ENCODE measurements at places on chromosomes 12 and 14.

DNA sequence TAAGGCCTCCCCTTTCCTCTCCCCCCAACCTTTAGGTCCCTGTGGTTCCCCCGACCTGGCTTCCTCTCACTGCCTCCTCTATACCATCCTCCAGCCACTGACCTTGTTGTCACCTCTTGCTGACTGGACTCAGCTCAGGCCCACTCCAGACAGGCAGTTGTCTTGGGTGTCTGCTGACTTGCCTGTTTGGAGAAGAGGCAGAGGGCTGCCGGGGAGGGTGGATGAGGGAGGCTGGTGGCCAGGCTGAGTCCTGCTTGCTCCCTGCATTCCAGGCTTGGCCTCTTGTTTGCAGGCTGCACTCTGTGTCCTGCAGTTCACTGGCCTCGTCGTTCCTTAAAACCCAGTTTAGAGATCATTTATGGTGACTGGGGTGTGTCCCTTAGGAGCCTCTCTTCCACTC, 31.0 kb upstream of the RD3L start:
- no peak for DNase-seq

- DNase-seq: no peak
Measured at GRCh38 chr12:116529686-116530085, 29.5 kb upstream of the MAP1LC3B2 start.

- no peak for DNase-seq
Measured at GRCh38 chr14:72540836-72541235, 353.1 kb downstream of the DPF3 start.

DNA sequence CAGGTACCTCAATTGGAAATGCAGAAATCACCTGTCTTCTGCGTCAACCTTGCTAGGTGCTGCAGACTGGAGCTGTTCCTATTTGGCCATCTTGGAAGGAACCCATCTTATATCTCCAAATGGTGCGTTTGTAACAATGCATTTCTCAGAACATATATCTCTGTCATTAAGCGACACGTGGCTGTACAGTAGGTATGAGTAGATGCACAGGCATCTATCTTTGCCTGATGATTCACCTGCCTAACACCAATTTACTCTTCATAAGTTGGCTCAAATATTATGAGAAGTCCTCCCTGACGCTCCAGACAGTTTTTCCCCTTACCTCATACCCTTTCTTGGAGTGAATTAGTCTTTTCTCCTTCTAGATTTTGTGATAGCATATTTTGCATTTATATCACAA, 44.2 kb downstream of the GPR137C start:
- DNase-seq: no peak

- no peak for DNase-seq
Measured at GRCh38 chr14:95564060-95564459, 29.2 kb downstream of the GLRX5 start.

GRCh38 chr14:105878125-105878524, 351.7 kb downstream of the TMEM121 start:
- no peak for DNase-seq

- no peak for DNase-seq
Measured at GRCh38 chr12:1744932-1745331, 54.1 kb downstream of the ADIPOR2 start.

GRCh38 chr12:115811045-115811444, 466.4 kb downstream of the MED13L start:
- no peak for DNase-seq

DNA sequence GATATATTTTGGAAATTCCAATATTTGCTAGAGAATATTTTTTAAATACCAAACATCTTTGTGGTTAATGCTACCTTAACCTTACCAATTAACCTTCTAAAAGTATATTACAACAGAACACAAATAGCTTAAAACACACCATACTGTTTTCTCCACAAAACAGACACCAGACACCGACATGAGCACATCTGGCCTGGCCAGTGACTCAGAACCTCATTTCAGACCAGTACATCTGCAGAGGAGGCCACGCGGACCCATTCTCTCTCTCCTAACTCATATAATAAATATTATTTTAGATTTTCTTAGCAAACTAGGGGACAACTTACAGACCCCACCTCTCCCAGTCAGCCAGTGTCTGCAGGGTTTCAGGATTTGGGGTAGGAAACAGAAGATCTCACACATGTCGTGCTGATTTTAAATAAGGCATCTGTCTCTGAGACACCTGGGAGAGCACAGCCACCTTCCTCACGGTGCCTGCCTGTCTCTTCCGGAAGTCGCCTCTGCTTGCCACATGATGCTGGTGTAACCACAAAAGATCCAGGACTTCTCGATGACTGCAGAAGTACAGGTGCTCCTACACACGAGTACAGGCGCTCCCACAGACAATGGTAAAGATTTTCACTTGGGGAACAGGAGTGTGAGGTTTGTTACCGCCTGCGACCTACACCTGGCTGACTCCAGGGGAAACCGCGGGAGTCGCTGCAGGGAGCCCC, 9.7 kb upstream of the ANKLE2 start:
- no peak for DNase-seq

GRCh38 chr12:23096321-23096720, 471.4 kb downstream of the ETNK1 start:
- no peak for DNase-seq

DNA sequence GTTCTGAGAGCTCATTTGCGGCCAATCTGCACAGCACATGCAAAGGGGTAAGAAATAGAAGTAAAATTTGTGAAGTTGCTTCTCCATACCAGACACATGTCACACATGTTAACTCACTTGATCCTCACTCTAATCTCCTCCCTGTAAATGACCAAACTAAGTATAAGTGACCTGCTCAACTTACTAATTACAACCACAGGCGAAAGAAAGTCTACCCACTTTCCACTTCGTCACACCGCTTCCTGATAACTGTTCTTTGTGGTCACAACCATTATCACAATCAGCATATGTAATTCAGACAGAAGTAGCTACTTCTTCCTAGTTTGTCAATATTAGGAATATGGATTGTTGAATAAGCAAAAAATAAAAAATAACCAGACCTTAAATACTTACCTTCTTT, 293.7 kb upstream of the CLEC14A start:
- DNase-seq: no peak

DNA sequence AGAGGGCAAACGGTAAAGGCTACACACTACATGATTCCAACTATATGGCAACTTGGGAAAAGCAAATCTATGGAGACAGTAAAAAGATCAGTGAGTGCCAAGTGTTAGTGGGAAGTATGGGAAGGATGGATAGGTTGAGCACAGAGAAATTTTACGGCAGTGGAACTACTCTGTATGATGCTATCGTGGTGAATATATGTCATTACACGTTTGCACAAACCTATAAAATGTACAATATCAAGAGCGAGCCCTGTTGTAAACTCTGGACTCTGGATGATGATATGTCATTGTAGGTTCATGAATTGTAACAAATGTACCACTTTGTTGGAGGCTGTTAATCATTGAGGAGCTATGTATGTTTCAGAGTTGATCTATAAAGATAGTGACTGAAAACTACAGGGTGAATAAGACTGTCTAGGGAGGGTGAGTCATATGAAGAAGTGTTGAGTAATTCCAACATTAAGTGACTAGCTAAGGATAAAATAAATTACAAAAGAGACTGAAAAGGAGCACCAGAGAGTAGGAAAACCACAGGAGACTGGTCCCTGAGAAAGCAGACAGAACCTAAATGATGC, 349.2 kb upstream of the LMO3 start:
- DNase-seq: no peak

DNA sequence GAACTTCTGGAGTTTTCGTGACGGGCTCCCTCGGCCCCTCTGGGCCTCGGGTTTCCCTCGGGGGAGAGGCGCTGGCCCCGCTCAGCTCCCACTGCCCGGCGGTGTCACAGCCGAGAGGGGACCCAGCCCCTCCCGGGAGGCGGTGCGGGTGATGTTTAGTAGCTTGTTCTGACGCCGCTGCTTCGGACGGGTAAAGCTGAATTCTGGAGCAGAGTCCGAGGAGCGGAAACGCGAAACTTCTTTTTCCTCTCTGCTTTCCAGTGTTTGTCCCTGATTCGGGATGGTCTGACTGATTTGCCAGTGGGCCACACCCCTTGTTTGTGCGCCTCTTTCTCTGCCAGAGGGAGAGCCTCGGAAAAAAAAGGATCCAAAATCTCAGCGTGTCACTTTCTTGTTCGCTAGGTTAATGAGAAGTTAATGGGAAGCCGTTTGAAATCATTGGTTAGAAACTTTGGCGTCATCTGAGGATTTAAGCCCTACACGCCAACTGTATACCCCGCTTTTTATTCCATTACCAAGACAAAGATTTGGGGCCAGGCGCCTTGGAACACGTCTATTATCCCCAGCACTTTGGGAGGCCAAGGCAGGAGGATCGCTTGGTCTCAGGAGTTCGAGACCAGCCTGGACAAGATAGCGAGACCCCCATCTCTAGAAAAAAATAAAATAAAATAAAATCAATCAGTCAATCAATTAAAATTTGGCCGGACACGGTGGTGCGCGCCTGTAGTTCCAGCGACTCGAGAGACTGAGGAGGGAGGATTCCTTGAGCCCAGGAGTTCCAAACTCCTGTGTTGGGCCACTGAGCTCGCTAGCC, 756 bp downstream of the TULP3 start:
- no peak for DNase-seq

DNA sequence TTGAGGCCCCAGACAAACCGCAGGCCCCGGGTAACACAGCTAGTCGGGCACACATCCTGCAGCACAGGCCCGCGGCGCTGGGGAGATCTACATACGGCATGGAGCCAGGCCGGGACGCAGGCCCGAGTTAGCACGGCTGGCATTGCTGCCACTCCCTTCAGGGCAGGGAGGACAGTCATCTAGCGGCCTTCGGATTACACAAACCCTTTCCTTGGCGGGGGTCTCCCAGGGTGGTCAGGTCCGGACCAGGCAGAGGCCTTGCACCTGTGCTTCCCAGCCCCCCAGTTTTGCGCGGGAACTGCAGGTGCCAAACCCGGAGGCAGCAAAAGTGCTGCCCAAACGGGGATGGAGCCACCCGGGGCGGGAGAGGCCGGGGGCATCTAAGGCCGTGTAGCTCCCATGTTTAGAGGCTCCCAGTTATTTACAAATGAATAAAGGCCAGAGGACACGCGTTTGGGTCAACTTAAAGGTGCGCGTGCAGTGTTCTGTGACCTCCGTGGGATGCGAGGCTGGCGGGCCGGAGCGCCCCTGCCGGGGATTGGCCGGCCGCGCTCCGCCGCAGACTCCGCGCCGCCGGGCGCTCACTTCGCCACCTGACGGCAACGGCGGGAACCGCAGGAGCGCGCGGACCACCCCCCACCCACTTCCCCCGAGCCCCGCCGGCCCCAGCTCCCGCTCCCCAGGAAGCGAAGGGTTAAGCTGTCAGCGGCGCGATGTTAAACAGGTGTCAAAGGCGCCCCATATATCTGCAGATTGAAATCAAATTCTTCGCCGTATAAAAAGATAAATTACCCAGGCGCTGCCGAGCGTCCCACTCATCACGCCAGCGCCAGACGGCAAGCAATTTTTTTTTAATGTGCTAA, 18.1 kb downstream of the VSX2 start:
- peak; percentile 38 for DNase-seq

DNA sequence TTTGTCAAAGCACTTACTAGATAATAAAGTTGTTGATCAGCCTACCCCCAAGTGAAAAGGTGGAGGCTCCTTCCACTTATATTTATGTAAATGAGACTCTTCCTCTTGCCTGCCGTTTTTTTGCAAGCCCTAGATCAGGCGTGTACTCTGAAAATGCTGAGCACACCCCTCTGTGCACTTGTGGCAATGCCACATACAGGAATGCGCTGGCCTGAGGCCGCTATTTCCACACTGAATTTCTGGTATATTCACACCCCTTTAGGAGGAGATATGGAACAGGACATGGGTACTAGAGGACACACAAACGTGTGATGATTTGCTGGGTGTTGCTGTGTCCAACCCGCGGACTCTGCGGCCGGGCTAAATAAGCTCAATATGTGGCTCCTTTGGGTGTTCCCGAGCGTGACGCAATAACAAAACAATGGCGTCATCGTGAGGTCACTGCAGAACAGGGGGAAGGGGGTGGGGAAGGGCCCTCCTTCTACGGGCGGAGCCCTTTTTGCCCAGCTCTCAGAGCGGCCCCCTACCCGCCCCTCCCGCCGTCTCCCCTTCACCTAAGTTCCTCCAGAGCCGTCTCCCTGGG, 554 bp upstream of the TSPAN31 start:
- no peak for DNase-seq

DNA sequence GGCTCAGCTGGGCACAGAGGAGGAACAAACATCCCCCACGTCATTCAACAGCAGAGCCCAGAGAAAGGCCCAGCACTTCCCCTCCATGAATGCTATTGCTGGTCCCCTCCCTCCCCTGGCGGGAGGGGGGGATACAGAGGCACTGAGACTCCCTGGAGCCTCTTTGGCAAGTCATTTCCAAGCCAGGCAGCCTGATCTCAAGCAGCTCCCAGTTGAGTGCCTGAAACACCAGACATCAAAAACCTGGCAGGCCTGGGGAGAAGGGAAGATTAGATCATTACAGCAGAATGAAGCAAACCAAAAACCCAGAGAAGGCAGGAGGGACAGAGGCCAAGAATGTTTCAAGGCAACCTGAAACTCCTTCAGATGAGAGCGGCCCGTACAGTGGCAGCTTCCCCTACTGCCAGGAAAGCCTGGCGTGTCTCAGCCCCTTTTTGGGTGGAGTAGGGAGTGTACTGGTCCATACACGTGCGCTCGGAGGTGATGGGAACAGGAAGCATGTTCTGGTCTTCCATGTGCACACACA, 92.1 kb downstream of the LRRC74A start:
- DNase-seq: no peak

GRCh38 chr12:10160617-10161385, 11.1 kb downstream of the OLR1 start:
- no peak for DNase-seq

DNA sequence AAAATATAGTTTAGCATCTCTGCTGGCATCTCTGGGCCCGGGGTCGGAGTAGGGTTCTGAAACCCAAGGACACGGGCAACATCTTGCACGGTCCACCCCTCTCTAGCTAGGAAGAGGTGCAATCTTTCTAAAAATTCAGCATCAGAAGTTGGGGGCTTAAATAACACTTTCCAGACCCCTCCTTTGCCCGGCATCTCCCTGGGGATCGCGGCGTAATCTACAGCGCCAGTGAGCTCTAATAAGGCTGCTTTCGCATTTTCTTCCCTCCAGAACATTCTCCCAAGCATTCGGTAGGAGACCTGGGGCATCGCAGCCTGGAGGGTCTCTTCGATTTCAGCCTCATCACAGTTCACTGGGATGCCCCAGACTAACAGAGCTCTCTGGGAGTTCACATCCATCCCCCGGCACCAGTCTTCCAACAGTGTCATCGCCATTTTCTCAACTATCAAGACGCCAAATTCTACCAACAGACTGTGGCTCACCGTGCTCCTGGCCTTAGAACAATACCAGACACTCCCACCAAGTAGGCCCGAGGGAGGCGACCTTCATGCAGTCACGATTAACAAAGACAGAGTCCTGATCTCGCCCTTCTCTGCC, 880 bp downstream of the PNMA1 start:
- DNase-seq: no peak

GRCh38 chr12:104275689-104276088, 27.9 kb upstream of the EID3 start:
- no peak for DNase-seq

All from stimulated activated CD8-positive, alpha-beta memory T cell treated with anti-CD3 and anti-CD28 coated beads, Interleukin-7, amount 100 ng/mL, for 1 hour (primary cell).